ENCODE measurements at places on chromosomes 5 and 9.

GRCh38 chr5:1570975-1571374, 47.2 kb upstream of the LPCAT1 start:
- no peak for DNase-seq

- DNase-seq = peak; percentile 45
Observed at GRCh38 chr9:126558051-126558665, 55.6 kb upstream of the LMX1B start.

- no peak for DNase-seq
Observed at GRCh38 chr5:157649101-157649500, 3.1 kb downstream of the SOX30 start.

DNA sequence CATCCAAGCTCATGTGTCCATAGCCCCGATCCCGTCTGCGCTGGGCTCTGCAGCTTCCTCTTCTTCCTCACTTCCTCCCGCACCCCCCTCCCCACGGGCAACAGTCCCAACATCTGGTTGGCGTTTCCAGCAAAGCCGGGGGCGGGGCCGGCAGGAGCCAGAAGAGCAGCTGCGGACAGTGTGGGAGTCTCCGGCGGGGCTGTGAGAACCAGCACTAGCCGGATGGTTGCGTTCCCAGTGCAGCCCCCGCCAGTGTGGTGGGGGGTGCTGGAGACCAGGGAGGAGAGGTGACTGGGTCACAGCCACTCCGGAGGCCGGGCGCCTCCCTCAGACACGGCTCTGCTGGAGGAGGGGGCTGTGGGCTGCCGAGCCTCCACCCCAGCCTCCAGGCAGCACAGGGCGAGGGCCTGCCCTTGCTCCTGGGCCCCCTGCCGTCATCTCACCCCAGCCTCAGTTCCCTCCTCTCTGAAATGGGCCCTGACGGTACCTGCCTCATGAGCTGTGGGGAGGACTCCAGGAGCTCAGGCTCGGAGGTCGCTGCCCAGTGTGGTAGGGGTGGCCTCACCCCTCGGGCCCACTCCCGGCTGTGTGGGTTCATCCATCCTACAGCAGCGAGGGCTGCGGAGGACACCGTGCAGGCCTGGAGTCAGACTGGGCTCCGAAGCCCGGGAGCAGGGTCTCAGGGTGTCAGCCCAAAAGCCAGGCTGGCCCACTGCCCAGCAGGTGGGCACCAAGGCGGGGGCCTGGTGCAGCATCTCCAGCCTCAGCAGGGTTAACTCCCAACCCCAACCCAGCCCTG, 41.5 kb upstream of the NOTCH1 start:
- no peak for DNase-seq

- DNase-seq = no peak
Observed at GRCh38 chr9:32728181-32728580, 55.2 kb upstream of the TMEM215 start.

GRCh38 chr5:8869932-8870331, 675.9 kb downstream of the SEMA5A start:
- no peak for DNase-seq

DNA sequence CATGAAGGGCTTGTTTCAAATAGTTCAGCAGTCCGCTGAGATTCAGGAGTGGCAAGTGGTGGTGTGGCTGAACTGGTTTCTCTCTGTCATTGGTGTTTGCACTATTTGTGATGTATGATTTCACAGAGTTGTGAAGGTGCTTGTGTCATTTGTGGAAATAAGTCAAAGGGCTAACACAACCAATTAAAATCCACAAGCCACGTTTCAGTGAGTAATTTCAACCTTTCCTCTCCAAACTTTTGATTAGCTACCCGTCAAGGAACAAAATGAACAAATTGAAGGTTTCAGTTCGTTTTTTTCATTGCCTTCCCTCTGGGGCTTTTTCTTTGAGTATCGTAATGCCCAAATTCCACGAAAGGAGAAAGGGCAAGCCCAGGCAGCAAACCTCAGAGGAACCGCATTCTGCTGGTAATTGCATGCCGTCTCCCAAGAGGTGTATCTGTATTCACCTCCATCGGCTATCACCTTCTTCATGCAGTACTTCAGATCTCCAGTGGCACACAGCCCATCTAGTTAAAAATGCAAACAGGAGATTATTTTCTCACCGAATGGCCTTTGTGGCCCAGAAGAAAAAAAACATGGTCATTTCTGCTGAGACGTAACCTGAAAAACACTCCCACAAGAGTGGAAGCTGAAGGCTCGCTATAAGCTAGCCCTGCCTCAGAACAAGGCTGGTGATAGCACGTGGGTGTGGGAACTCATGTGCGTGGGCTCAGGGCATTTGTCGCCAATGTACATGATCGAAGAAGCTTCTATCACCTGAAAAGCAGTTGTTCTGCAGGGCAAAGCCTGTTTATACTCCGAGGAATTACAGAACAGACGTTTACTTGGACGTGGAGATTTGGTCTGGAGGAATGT, 197.1 kb downstream of the NR3C1 start:
- DNase-seq = no peak

- DNase-seq = no peak
Observed at GRCh38 chr9:7037176-7037575, 279.4 kb downstream of the KDM4C start.

DNA sequence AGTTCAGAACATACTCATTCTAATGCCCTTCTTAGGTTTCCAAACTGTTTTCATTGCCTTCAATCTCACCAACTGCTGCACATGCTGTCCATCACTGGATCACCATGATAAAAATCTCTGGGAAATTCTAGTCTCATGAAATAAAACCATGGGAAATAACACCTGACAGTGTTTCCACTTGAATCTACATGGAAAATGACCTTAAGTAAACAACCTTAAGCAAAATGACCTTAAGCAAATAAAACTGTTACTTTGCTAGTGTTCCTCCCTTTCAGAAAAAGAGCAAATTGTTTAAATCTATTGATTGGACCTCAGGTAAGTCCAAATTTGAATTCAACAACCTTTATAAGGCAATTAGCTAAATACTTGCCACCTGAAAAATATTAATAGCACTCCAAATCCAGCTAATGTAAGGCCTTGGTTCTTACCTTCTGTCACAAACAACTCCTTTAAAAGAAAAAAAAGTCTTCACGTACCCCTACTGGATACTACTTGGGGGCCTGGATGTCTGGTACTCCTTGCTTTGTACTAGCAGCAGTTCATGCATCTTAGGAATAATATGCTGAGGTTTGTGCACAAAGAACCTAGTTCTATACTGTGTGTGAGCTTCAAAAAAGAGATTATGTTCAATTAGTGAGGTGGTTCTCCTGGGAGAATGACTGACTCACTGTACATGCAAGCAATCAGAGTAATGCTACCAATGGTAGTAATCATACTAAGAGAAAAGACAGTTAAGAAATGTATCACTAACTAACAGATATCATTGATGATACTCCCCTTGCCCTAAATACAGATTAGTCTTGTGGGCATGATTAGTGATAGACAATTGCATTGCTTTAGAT, 630.4 kb downstream of the PSAT1 start:
- no peak for DNase-seq

DNA sequence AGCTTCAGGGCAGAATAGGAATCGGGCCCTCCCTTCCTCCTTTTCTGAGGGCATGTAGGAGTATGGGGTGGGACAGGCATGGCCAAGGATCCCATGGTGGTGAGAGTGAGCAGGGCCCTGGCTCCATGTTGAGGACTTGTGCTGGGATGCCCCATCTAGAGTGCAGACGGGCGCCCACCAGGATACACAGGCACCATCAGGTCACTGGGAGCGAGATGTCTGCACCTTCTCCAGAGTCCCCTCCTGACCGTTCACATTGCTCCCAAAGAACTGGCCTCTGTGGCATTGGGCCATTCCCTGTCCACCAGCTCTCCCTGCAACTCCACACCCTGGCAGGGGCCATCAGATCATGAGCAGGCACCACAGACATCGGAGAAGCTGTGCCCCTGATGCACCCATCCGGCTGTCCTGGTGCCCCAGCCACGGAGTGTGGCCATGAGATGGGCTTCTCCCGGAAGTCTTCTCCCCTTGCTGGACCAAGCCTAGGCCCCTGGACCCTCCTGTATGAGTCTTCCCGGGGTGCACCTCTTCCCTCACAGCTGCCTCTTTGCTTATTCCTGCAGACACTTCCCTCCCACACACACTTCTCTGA, 195.0 kb downstream of the IRX2 start:
- DNase-seq = no peak

- DNase-seq = no peak
Observed at GRCh38 chr5:67404256-67405100, 207.9 kb upstream of the CD180 start.

- no peak for DNase-seq
Observed at GRCh38 chr5:168114444-168115017, 176.9 kb upstream of the WWC1 start.
